ENCODE measurements at places on chromosomes 16 and 17. TPM values are rescaled to one million over a fixed set of nuclear protein-coding genes. Genes with fewer than 3 reads are reported as not detected.

Gene FN3KRP
- 13.4 TPM for total RNA-seq

Gene BCKDK
- 15.9 TPM for total RNA-seq

Gene GPR142
- not detected for total RNA-seq

Gene SLFN12L
- total RNA-seq, result under 0.01 TPM

Gene CDH5
- 0.83 TPM for total RNA-seq

Gene CBFA2T3
- total RNA-seq, result not detected

Gene TNFSF13
- 0.74 TPM for total RNA-seq

Gene FOXL1
- total RNA-seq, result 2.7 TPM

Gene NFE2L1
- total RNA-seq, result 90.0 TPM

Data from smooth muscle cell of bladder (primary cell).